ENCODE measurements at places on chromosomes 7 and 10.

- no peak overlapping the region for H3K4me3 ChIP-seq
- no peaks in the 10 kb centered on the region for H3K27me3 ChIP-seq
- DNase-seq, result no peak
- peaks cover 62% of the 10 kb centered on the region for H3K36me3 ChIP-seq
Measured at GRCh38 chr7:44980393-44981034, 1.7 kb upstream of the MYO1G start.

GRCh38 chr7:129865093-129865924 lies 87.5 kb downstream of the UBE2H start:
- peaks cover 67% of the 10 kb centered on the region for H3K4me1 ChIP-seq
- no peak overlapping the region for H3K4me3 ChIP-seq
- DNase-seq, result no peak
- no peaks in the 10 kb centered on the region for H3K36me3 ChIP-seq

DNA sequence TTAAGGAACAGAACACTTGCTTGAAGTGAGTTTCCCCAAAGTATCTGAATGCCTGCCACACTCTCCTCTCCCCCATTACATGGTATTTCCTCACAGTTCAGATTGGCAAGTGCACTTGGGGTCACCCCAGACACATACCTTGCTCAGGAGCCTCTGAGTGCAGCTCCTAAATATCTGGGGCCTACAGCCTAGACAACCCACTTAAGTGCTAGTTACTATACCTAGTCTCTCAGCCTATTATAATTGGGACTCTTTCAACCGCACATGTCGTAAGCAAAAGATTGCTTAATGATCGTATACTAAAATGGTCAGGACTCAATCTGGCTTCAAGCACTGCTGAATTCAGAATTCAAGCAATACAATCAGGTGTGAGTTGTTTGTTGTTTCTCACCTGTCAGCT lies 19.9 kb downstream of the TMEM176B start:
- no peaks in the 10 kb centered on the region for H3K4me1 ChIP-seq
- DNase-seq, result no peak
- H3K27ac ChIP-seq, result no peak overlapping the region
- H3K27me3 ChIP-seq, result no peaks in the 10 kb centered on the region

DNA sequence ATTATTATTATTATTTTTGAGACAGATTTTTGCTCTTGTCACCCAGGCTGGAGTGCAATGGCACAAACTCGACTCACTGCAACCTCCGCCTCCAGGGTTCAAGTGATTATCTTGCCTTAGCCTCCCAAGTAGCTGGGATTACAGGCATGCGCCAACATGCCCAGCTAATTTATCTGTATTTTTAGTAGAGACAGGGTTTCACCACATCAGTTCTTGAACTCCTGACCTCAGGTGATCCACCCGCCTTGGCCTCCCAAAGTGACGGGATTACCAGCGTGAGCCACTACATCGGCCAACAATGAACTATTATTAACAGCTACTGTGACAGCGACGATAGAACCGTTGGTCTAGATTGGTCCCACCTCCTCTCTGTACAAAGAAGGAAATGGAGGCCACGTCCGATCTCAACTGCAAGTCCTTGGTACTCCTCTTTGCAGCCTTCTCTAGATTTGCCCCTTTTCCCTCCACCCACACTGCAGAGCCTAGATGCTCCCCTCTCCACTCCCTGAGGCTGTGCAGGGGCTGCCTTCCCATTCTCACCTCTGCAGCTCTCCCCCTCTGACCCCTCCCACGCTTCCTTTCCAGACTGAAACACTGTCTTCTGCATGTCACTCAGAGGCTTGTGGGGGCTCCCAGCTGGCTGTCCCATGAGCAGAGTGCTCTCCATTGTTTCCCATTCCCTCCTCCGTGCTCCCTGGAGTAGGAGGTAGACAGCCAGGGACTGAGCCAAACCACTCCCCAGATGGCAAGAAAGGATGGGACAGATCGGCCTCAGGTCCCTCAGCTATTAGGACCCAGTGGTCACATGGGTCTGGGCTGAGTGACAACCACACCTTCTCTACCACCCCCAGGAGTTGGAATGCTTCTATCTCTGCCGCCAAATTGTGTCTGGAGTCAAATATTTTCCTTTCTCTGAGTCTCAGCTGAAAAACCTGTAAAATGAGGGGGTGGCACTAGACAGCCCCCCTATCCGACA lies 2.3 kb downstream of the LOXL4 start:
- DNase-seq, result no peak
- H3K36me3 ChIP-seq, result no peaks in the 10 kb centered on the region
- H3K27ac ChIP-seq, result peak overlapping the region; percentile 88
- H3K27me3 ChIP-seq, result no peaks in the 10 kb centered on the region
- peak overlapping the region; percentile 71 for H3K4me3 ChIP-seq
- peaks cover 39% of the 10 kb centered on the region for H3K4me1 ChIP-seq

- H3K27ac ChIP-seq, result peak overlapping the region; percentile 97
- peaks cover 31% of the 10 kb centered on the region for H3K4me1 ChIP-seq
- H3K36me3 ChIP-seq, result no peaks in the 10 kb centered on the region
- peak; percentile 81 for DNase-seq
Measured at GRCh38 chr10:58266826-58267712, 625 bp downstream of the IPMK start.

DNA sequence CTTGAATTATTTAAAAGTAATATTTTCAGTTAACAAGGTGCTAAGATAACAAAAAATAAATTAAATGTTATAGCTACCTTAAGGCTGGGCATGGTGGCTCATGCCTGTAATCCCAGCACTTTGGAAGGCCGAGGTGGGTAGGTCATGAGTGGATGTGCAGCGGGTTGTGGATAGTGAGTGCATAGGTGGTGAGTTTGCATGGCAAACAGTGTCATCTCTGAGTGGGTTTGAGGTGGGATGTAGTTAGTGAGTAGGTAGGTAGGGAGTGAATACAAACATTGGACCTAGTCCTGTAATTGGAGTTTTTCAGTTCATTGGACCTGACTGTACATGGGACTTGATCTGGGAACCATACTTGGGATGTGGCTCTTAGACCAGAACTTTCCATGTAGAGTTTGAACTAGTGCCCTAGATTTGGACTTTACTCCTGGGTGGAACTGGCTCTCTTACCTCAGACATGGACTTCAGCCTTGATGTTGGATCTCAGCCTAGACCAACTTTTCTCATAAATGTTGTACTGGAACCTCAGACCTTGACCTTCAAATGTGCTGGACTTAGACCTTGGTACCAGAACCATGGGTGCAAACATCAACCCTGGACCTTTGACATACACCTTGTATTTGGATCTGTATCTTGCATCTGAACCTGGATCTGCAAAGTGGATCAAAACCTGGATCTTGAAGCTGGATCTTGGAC lies 47.0 kb downstream of the SEC61G start:
- H3K27ac ChIP-seq, result no peak overlapping the region
- H3K27me3 ChIP-seq, result no peaks in the 10 kb centered on the region

GRCh38 chr7:144908943-144909556 lies 73.2 kb upstream of the TPK1 start:
- DNase-seq, result no peak
- H3K27ac ChIP-seq, result no peak overlapping the region
- no peaks in the 10 kb centered on the region for H3K27me3 ChIP-seq
- no peaks in the 10 kb centered on the region for H3K4me1 ChIP-seq
- no peak overlapping the region for H3K4me3 ChIP-seq
- no peaks in the 10 kb centered on the region for H3K36me3 ChIP-seq

- no peaks in the 10 kb centered on the region for H3K27me3 ChIP-seq
- no peaks in the 10 kb centered on the region for H3K36me3 ChIP-seq
- H3K27ac ChIP-seq, result no peak overlapping the region
Measured at GRCh38 chr10:3295582-3296151, 123.1 kb upstream of the PITRM1 start.

- H3K27ac ChIP-seq, result no peak overlapping the region
- DNase-seq, result no peak
- H3K4me1 ChIP-seq, result peaks cover 4% of the 10 kb centered on the region
- H3K4me3 ChIP-seq, result no peak overlapping the region
- no peaks in the 10 kb centered on the region for H3K36me3 ChIP-seq
- peaks cover 2% of the 10 kb centered on the region for H3K27me3 ChIP-seq
Measured at GRCh38 chr10:69680610-69681009, 50.6 kb downstream of the FAM241B start.

- no peaks in the 10 kb centered on the region for H3K36me3 ChIP-seq
- DNase-seq, result no peak
- no peaks in the 10 kb centered on the region for H3K27me3 ChIP-seq
- H3K4me1 ChIP-seq, result peaks cover 20% of the 10 kb centered on the region
- no peak overlapping the region for H3K4me3 ChIP-seq
Measured at GRCh38 chr10:60979667-60980104, 35.7 kb upstream of the RHOBTB1 start.

- H3K36me3 ChIP-seq, result no peaks in the 10 kb centered on the region
- no peaks in the 10 kb centered on the region for H3K27me3 ChIP-seq
- no peak overlapping the region for H3K27ac ChIP-seq
- H3K4me1 ChIP-seq, result peaks cover 7% of the 10 kb centered on the region
- no peak for DNase-seq
- H3K4me3 ChIP-seq, result no peak overlapping the region
Measured at GRCh38 chr10:28810057-28810870, 132.9 kb downstream of the BAMBI start.

GRCh38 chr10:100928039-100928438 lies 15.3 kb downstream of the SLF2 start:
- no peak overlapping the region for H3K4me3 ChIP-seq
- no peaks in the 10 kb centered on the region for H3K27me3 ChIP-seq
- no peak for DNase-seq
- H3K36me3 ChIP-seq, result peaks cover 98% of the 10 kb centered on the region
- no peak overlapping the region for H3K27ac ChIP-seq

- H3K27ac ChIP-seq, result no peak overlapping the region
- H3K27me3 ChIP-seq, result peaks cover 14% of the 10 kb centered on the region
- no peak overlapping the region for H3K4me3 ChIP-seq
- peaks cover 8% of the 10 kb centered on the region for H3K4me1 ChIP-seq
- no peak for DNase-seq
Measured at GRCh38 chr10:132939378-132939955, 2.9 kb downstream of the CFAP46 start.

GRCh38 chr10:90162271-90162853 lies 461.0 kb downstream of the KIF20B start:
- H3K27me3 ChIP-seq, result no peaks in the 10 kb centered on the region
- H3K4me1 ChIP-seq, result no peaks in the 10 kb centered on the region
- H3K36me3 ChIP-seq, result no peaks in the 10 kb centered on the region
- H3K4me3 ChIP-seq, result no peak overlapping the region

DNA sequence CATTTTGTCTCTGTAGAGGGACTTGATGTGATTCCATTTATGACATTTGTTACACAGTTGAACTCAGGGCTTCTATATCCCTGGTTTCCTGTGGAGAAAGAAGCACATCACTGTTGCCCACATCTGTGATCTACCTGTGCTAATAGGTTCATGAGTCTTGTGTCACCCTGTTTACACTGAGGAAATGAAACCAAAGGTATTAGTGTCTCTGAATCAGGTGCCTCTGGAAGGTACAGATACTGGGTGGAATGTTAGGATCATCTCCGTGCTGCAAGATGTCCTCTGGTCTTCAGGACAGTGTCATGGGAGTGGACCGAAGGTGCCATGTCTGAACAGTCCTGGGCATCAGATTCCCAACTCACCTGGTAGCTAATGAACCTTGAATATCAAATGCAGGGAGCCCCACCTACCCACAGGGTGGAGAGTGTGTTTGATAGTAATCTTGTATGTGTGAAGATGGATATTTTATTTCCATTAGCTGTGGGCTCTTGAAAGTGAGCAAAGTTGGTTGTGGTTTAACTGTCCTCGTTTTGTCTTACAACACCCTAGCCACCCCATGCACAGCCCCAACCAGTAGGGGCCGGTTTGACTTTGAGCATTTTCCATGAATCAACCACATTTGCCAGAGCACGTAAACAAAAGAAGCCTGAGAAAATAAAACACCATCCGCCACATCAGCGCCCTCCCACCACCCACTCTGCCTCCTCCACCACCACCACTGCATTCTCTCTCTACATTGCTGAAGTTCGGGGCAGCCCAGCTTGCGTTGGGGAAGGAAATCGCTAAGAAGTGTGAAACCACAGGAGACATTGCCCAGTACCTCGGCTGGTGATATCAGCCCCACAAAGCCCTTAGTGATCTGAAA lies 40.7 kb downstream of the TARP start:
- H3K27ac ChIP-seq, result no peak overlapping the region
- H3K4me1 ChIP-seq, result no peaks in the 10 kb centered on the region
- H3K27me3 ChIP-seq, result no peaks in the 10 kb centered on the region

DNA sequence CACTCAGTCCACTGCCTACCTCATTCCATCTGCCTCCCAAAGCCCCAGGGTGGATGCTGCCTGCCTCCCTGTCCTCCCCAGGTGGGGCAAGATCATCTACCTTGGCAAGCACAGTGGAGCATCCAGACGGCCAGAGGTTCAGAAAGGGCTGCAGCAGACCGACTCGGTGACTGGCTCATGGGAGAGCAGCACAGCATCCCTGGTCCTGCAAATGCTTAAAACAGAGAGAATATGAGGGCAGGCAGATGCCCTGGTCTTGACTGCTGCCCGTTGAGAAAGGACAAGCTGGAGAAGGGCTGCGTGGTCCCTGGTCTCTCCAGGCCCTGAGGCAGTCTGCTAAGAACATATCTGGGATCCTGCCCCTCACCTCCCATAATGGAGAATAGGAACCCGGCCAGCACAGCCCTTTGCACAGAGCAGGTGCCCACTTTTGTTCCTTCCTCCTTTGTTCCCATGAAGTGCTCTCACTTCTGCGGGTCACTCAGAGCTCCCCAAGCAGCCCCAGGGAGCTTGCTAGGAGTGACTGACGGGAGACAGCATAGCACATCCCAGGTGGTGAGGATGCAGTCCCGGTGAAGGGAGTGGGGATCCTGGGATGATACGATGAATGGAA lies 1.4 kb downstream of the HPS1 start:
- H3K4me1 ChIP-seq, result no peaks in the 10 kb centered on the region
- H3K27me3 ChIP-seq, result no peaks in the 10 kb centered on the region
- peak overlapping the region; percentile 89 for H3K4me3 ChIP-seq

GRCh38 chr10:78779339-78779955 lies 289.3 kb upstream of the ZMIZ1 start:
- peaks cover 22% of the 10 kb centered on the region for H3K4me1 ChIP-seq
- H3K27me3 ChIP-seq, result no peaks in the 10 kb centered on the region
- H3K27ac ChIP-seq, result no peak overlapping the region
- no peaks in the 10 kb centered on the region for H3K36me3 ChIP-seq
- H3K4me3 ChIP-seq, result no peak overlapping the region
- no peak for DNase-seq

GRCh38 chr10:22370320-22370719 lies 25.0 kb downstream of the SPAG6 start:
- DNase-seq, result no peak
- no peak overlapping the region for H3K4me3 ChIP-seq
- H3K27ac ChIP-seq, result no peak overlapping the region
- no peaks in the 10 kb centered on the region for H3K36me3 ChIP-seq

- H3K36me3 ChIP-seq, result no peaks in the 10 kb centered on the region
- H3K4me1 ChIP-seq, result no peaks in the 10 kb centered on the region
- no peaks in the 10 kb centered on the region for H3K27me3 ChIP-seq
- H3K4me3 ChIP-seq, result no peak overlapping the region
- H3K27ac ChIP-seq, result no peak overlapping the region
- DNase-seq, result no peak
Measured at GRCh38 chr7:112646783-112647182, 143.4 kb downstream of the TMEM168 start.

All from psoas muscle (tissue), 8 donors.